ENCODE measurements at places on chromosomes 6 and 20. TPM values are rescaled to one million over a fixed set of nuclear protein-coding genes. Genes with fewer than 3 reads are reported as not detected.

DNA sequence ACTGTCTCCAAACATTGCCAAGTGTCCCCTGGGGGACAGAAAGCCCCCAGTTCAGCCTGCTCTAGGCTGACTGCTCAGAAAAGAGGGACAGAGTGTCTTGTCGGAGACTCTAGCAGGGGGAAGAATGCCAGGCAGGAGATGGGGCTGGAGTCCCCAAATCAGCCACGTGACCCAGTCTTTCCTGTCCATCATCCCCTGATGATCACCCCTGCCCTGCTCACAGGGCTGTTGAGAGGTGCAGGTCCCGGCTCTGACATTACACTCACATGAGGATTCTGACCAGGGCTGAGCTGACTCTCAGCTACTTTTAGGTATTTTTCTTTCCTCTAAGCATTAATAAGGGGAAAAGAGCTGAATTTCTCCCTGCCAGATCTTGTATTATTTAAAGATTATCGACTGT lies 115.8 kb downstream of the SULF2 start:
- DNase-seq = no peak

- DNase-seq = no peak
Observed at GRCh38 chr6:53483423-53484353, 61.2 kb downstream of the GCLC start.

- no peak for DNase-seq
Observed at GRCh38 chr6:106369739-106370138, 9.2 kb downstream of the CRYBG1 start.

GRCh38 chr6:159463119-159463829 lies 229.8 kb downstream of the SOD2 start:
- no peak for DNase-seq

GRCh38 chr6:17714177-17714576 lies 7.5 kb upstream of the NUP153 start:
- DNase-seq = no peak

DNA sequence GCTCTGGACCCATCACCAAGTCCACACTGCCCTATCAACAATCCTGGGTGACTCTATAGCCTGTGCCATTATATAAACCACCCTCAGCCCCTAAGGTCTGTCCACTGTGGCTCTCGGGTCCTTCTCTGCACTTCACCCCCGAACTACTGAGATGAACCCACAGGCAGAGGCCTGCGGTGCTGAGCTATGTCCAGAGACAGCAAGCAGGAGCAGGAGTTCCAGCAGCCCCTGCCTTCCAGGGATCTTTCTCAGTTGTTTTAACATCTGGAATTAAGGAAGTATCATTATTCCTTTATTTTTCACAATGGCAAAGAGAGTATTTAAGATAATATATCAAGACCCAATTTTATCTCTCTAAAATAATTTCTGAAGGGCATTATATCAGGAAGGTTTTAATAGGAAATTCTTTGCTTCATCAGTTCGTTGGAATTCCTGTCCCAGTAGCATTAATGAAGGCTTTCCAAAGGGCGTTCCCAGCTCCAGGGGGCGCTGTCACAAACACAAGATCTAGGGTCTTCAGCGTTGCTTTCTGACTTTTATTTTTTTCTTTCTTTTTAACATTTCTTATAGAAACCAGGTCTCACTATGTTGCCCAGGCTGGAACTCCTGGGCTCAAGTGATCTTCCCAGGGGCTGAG lies 27.3 kb downstream of the RRBP1 start:
- DNase-seq = no peak

DNA sequence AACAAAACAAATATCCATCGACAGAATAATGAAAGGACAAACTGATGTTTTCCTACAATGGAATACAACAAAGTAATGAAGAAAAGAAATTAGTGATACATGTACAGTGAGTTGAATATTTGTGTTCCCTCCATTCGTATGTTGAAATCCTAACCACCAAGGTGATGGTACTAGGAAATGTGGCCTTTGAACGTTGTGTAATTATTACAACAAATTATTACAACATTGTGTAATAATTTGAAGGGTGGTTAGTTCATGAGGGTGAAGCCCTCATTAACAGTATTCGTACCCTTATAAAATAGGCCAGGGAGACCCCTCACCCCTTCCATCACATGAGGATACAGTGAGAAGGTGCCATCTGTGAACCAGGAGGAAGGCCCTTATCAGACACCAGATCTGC lies 339.4 kb downstream of the BMP2 start:
- DNase-seq = no peak

DNA sequence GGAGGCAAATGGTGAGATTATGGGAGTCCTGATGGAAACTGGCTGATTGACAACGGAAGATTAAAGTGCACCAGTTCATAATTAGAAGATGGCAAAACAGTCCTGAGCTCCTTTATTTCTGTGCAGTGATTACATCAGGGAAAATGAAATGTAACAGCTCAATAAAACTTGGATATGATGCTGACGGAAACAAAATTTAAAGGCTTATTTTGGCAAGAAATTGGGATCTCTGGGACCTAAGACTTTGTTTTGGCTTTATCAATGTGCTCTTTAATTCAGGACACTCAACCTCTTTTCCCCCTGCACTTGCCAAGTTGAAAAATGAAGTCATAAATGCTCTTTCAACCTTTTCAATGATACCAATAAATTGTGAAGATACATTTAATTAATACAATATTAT lies 226.8 kb downstream of the C6orf118 start:
- DNase-seq = no peak

KAT14 gene
- total RNA-seq = 28.1 TPM

RIPOR2 gene
- 511 TPM for total RNA-seq
